Right forelimb (tissue), 1 donor: ENCODE measurements at places on chromosomes 4 and X.

- no peak for DNase-seq
These were observed 1.4 kb downstream of the TREX2 start for GRCh38 chrX:153444333-153445011.

- no peak for DNase-seq
These were observed 523.3 kb downstream of the PPARGC1A start for GRCh38 chr4:23366557-23366906.

DNA sequence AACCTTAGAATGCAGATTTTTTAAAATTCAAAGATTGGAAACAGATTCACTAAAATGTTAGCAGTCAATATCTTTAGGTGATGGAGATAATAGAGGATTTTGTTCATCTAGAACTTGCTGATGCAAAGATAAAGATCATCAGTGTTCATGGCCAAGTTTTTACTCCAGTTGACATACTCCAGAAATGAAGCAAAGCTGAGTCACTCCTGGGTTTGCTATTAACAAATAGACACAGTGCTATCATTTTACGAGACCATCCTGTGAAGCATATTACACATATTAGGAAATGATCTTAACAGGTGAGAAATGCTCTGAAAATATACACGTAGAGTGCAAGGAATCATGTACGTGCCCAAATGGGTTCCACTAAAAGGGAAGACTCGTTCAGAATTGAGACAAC, 170.6 kb upstream of the FAM9B start:
- DNase-seq, result no peak

DNA sequence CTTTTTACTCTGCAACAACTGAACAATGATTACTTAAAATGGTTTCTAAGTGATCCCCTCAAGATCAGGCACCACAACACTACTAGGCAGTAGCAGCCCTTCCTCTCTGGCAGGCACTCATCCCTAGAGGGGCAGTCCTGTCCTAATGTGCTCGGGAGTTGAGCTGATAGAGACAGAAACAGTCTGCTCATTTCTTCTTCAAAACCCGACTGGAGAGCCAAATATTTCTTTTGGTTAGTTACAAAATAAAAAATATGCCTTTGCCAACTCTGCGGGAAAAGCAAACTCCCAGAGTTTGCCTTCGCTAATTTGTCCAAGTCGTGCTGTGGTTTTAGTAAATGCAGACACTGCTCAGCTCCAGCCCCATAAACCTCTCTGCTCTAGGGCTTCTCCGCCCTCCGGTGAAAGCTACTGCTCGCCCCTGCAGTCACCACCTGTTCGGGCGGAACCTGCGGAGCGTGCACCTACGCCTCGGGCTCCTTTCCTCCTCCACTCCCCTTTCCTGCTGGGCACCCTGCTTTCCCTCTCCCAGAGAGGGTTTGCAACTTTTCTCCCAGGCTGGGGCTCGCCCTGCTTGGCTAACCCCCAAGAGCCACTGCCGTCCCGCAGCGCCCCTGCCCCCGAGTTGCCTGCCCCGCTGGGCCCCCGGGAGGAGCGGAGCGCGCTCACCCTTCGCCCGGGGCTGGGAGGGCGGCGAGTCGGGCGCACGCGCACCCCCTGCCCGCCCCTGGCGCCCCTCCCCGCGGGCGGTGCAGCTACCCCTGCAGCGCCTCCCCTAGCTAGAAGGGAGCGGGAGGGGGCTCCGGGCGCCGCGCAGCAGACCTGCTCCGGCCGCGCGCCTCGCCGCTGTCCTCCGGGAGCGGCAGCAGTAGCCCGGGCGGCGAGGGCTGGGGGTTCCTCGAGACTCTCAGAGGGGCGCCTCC, at the start of gene NPNT:
NPNT (plus strand) TSS at position 812 of the 923 bp plus-strand sequence. CDS start 182 bp downstream, outside the sequence.
- DNase-seq, result peak; percentile 56

GRCh38 chr4:184329659-184330400, 112.2 kb upstream of the ENPP6 start:
- DNase-seq, result no peak

GRCh38 chr4:164779080-164779479, 25.1 kb downstream of the SMIM31 start:
- no peak for DNase-seq

DNA sequence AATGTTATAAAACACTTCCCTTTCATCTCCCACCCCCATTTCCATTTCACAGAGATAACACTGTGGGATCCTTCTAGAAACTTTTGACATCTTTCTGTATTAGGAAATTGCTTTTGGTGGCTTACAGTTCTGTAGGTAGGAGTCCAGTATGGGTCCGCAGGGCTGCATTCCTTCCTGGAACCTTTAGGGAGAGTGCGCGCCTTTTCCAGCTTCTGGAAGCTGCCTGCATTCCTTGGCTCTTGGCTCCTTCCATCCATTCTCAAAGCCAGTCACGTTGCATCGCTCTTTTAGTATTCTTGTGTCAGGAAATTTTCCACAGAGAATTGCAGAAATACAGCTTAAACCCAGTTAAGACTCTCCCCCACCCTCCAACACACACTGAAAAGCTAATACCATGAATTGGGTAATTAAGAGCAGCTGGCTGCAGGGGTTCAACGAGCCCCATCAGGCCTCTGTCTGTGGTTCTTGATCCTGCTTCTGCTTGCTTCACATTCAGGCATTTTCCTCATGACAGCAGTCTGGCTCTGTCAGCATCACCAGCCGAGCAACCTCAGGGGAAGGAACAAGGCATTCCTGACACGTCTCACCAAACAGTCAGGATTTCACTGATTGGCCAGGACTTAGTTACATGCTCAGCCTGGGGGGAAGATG, 48.8 kb downstream of the SEPTIN11 start:
- DNase-seq, result no peak

DNA sequence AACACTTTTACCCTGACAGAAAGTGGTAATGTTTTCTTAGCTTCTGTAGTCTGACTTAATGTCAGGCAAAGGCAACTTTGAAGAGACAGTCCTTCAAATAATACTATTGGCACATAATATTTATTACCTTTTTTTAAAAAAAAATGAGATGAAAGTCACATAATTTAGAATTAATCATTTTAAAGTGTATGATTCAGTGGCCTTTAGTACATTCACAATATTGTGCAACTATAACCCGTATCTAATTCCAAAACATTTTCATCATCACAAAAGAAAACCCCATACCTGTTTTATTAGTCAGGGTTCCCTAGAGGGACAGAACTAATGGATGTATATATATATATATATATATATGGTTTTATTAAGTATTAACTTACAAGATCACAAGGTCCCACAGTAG, 94.8 kb upstream of the TEX13A start:
- DNase-seq, result no peak

DNA sequence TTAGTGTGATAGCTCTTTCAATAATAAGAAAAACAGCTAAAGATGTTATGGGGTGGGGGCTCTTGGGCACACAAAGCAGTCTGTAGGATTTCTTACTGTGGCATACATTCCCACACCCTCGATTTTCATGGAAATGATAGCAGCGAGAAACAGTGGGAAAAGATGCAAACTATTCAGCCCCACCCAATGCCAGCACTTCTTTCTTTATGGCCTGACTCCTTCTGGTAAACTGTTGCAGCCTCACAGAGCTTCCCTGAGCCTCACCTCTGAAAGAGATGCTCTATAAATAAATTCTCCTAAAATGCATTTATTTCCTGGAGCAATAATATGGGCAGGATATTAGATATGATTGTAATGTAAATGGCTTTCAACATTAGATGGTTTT, 910 bp downstream of the ANK2 start:
- DNase-seq, result no peak

- DNase-seq, result no peak
These were observed 37.0 kb upstream of the SHISA3 start for GRCh38 chr4:42360256-42360669.

GRCh38 chr4:181647396-181648147, 595.6 kb upstream of the TENM3 start:
- no peak for DNase-seq

GRCh38 chr4:138609943-138610350, 367.8 kb upstream of the SLC7A11 start:
- no peak for DNase-seq

DNA sequence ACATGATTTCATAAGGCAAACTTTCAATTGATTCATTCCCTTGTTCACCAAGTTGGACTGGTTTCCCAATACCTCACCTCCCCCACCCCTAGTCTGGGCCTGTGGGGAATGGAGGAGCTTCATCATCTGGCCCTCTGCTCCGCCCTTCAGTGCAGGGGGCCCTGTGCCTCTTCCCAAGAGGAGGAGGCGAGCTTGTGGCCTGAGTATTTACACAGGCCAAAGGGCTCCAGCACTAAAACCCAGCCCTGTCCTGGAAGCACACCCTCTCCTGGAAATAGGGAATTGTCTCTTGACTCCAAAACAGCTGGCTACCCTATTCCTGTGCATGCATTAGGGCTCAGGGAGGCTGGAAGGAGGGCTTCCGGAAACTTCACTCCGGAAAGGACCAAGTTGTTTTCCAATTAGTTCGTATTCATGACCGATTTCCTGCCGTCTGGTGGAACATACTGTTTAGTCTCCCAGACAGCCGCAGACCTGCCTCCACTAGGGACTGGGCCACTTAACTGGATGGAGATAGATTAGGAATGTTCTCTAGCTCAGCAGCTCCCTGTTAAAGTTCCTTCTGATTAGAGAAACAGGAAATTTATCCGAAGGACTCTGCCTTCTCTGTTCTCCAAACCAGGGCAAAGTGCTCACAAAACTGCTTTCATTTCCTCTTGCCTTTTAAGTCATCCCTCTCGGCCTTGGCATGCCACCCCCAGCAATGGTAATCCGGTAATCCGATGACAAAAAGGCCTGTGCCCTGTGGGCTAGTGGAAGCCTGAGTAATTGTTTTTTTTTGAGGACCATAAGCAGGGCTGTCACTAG, 5.8 kb downstream of the SRPX2 start:
- DNase-seq, result peak; percentile 70

DNA sequence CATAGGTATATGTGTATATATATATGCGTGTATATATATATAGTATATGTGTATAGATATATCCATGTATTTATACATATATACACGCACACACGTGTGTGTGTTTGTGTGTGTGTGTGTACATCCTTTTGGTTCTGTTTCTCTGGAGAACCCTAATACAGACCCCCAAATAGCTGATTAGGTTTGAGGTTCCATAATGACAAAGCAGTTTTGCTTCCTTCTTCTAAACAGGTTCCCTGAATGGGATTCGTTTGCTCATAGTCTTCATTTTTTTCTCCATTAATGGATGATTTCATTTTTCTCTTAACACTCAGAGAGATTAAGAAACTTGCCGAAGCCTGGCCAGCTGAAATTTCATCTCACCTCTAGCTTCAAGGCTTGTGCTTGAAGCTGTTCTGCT, 234.0 kb upstream of the BCOR start:
- DNase-seq, result no peak

DNA sequence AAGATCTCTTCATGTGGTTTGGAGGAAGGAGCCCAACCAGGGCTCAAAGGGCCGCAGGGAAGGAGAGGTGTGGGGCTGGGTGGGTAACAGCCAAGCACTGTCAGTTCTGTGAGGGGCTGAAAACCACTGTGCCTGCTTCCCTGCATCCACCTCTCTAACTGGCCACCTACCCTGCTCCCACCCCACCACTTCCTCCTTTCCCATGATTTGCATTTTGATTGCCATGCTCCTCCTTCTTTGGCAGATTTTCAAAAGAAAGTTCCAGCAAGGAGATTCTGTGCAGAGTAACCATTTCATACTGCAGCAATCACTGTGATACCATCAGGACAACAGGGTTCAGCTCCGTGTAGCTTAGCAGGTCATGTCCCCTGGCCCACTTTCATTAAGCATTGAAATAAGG, 1.8 kb downstream of the ZNF674 start:
- no peak for DNase-seq
